MG63 (cell line): ENCODE measurements at places on chromosomes 5 and 9.

- DNase-seq = no peak
Measured at GRCh38 chr5:84752780-84753179, 368.1 kb upstream of the EDIL3 start.

- DNase-seq = no peak
Measured at GRCh38 chr5:179614745-179615144, 8.7 kb downstream of the HNRNPH1 start.

- DNase-seq = no peak
Measured at GRCh38 chr5:74375271-74375670, 265.3 kb downstream of the ENC1 start.

DNA sequence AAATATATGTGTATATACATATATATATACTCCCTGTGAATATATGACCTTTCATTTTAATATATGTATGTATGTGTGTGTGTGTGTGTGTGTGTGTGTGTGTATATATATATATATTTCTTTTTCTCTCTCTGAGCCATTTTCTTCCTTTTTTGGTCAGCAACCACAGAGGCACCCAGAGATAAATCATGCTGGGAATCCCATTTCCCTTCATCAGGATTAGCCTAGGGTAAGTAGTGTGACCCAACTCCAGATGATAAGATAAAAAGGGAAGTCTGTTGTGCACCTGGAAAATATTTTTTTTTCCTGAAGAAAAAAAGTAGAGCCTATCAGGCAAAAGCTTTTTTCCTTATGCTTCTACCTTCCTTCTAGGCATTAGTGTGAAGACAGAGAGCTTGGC is 25.4 kb upstream of the SUB1 start:
- DNase-seq = no peak

DNA sequence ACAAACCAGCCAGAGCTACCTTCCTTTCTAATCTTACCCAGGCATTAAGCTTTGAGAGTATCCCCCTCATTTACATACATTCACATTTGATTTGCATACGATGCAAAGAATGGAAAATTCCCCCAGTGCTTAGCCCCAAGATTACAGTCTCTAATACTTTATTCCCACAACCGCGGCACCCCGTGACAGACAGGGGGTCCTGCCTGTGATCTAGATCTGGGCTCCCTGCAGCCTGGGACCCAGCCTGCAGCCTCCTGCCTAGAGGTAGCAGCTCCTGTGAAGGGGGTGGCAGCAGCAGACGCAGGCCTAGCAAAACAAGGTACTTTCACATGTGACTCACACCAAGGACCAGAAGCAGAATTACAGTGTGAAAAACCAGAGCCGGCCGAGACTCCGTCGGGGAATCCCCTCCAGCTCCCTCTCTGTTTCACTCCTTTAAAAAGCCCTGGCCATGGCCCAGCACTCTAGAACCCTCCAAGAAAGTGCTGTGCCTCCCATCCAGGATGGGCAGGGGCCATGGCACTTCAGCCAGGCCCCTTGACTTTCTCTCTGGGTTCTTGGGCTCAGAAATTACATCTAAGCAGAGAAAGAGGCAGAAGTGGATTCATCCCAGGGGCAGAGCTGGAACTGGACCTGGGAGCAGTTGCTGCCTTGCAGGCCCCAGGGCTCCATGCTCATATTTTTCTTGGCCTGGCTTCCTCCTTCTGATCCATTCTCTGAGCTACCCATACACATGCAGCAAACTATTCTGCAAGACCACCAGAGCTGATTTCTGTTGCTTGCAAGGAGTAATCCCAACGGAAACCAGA is 14.0 kb upstream of the TCF7 start:
- peak; percentile 64 for DNase-seq

DNA sequence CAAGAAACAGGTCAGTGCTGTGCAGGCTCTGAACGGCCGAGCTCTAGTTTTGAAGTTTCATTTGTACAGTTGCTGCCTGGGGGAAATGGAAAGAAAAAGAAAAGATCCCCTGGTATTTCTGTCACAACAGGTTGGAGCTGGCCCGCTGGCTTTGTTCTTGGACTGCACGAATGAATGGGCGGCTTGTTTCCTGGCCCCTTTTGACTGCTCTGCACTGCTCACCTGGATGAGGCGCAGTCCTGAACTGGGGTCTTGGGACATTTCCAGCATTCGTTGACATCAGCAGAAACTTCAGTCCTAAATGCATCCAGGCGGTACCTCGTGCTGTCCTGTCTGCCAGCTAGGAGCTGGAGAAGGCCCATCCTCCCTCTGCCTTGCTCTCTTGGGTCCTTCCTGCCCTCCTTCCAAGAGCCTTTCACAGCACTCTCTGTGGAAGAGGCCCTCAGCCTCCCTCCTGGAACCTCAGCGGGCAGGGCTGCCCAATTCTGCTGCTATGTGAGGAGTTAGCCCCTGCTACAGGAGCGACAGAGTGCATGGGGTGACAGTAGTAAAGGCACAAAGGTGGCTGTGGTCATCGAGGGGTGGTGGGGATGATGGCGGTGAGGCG is 189.2 kb downstream of the FSTL4 start:
- DNase-seq = no peak

- no peak for DNase-seq
Measured at GRCh38 chr5:179768326-179769085, 25.3 kb upstream of the LTC4S start.

DNA sequence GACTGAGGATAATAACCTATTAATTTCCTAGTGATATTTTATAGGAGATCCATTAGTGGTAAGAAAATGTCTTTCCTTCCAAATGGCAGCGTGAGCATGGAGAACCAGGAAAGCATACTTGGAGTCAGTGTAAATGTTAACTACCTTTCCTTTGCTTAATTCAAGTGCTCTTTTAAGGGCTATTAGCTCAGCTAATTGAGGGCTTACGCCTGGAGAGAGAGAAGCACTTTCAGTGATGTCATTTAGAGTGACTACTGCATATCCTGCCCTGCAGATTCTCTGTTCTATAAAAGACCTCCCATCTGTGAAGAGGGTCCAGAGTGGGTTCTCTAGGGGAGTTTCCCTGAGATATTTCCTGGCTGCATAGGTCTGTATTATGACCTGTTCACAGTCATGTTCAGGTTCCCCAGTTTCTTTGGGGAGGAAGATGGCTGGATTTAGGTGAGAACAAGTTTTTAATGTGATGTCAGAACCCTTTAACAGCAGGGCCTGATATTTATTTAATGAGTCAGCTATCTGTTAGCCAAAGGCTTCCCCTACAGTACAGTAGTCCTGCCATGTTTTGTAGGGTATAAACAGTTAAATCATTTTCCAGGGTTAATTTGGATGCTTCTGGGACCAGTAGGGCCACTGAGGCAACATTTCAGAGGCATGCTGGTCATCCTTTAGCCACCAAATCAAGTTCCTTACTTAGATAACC is 89.6 kb downstream of the TRIM36 start:
- DNase-seq = no peak

- DNase-seq = no peak
Measured at GRCh38 chr5:31641575-31641974, 2.6 kb downstream of the PDZD2 start.

DNA sequence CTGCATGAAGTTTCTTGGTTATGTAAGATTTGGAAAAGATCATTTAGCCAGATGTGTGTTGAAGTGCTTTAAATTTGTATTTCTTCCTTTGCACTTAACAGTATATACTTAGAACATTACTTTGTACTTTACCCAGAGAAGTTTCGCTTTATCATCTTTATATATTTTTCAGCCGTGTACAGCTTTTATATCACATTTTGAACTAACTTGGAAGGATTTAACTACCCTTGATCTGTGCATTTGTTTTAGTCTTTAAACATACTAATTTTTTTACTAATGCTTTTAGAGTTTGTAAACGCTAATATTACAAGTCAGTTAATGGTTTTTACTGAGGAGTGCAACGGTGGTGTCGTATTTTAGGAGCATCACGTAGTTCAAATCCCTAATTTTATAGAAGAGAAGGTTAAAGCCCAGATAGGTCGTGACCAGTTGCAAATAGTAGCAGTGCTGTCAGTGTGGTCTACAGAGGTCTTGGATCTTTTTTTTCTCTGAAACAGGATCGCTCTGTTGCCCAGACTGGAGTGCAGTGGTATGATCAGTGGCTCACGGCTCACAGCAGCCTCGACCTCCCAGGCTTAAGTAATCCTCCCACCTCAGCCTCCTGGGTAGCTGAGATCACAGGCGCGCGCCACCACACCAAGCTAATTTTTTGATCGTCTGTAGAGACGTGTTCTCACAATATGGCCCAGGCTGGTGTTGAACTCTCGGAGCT is 2.0 kb downstream of the MATR3 start:
- no peak for DNase-seq

DNA sequence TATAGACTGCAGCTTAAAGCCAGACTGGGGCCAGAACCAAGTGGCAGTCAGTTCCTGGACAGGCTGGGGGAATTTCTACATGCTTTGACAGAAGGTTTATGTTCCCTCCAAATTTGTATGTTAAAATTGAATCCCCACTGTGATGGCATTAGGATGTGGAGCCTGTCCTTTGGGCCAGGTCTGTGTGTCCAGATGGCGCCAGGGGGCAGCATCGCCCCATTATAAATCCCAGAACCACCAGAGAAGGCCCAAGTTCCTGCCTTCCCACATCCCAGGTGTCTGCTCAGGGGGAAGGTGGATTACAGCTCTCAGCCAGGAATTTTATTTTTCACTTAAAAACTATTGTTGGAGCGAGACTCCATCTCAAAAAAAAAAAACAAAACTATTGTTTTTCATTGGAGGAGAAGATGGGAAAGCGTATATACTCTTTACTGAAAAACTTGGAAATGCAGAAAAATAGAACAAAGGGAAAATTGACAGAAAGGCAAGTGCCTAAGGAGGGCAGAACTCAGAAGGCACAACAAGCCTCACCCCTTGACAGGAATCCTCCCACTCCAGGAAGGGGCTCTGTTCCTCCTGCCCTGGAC is 5.0 kb downstream of the IL3 start:
- DNase-seq = peak; percentile 66

DNA sequence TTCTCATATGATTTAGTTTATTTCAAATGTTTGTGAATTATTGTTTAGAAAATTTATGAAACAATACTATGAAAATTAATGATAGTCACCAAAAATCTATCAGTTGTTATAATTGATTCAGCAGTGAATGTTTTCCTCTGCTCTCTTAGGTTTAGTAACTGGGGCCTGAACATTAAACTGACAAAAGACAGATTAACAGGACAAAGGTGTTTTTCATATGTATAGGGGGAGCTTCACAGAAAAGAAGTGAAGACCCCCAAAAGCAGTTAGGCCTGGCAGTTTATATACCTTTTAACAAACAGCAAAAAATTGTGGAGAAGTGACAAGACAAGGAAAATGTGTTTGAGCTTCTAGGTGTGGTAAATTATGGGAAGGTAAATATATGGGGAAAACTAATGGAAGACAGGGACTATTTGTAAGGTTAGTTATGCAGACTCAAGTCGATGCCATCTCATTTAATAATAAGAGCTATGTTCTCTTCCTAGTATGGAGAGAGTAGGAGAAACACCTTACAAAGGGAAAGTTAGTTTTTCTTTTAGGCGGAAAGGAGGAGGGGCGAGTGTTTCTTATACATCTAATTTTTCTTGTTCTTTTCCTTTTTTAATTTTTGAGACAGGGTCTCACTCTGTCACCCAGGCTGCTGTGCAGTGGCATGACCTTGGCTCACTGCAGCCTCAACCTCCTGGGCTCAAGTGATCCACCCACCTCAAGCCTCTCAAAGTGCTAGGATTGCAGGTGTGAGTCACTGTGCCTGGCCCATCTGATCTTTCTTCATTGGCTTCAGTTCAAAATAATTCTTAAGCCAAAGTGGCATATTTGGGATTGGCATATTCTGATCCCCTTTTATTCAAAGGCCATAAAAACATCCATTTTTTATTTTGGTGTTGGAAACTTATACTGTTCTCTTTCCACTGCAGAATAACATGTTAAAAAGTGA is 77.8 kb downstream of the C9orf153 start:
- peak; percentile 6 for DNase-seq

GRCh38 chr5:22033066-22033465 is 820.1 kb downstream of the CDH12 start:
- no peak for DNase-seq

DNA sequence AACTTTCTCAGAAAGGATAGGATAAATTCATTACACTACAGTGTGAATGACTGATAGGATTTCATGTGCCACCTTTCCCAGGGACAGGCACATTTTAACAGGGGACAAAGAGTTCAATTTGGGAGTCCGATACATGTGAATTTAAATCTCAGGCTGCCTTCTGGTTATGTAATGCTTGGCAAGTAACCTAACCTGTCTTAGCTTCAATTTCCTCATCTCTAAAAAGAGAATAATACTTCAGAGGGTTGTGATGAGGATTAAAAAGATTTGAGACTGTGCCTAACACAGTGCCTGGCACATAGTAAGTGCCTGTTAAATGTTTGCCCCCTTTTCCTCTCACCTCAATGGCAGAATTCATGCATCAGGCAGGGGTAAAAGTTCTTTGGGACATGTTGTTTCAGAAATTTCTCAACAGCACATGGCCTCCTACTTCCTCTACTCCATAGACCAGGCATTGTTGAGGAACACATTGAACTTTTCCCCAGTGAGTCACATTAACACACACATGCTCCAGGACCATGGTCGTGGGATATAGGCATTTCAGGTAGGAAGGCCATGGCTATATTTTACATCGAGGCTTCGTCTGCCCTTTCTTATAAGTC is 94.6 kb upstream of the EGFLAM start:
- no peak for DNase-seq

- no peak for DNase-seq
Measured at GRCh38 chr5:54607006-54607405, 89.4 kb downstream of the SNX18 start.

GRCh38 chr5:149760854-149761187 is 30.7 kb downstream of the PPARGC1B start:
- DNase-seq = no peak

- DNase-seq = no peak
Measured at GRCh38 chr9:3458806-3459475, 66.9 kb downstream of the RFX3 start.

DNA sequence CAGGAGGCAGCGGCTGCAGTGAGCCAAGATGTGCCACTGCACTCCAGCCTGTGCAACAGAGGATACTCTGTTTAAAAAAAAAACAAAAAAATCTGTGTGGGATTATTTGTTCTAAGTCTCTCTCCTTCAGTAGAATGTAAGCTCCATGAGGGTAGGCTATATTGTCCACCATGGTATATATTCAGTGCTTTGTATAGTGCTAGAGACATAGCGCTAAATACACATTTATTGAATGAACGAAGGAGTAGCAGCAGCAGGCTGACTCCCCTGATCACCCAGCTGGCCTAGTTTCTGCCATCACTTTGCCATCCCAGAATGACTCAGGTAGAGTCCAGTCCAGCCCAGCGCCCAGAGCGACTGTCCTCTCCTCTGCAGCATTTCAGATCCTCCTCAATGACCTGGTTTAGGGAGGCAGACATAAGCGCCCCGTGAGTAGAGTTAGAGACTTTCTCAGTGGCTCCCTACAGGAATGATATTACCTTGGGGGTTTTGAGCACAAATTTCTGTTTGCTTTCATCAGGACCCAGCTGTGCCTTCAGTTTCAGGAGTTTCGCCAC is 716 bp downstream of the HARS1 start:
- DNase-seq = no peak

- DNase-seq = no peak
Measured at GRCh38 chr5:111556501-111556900, 44.2 kb upstream of the STARD4 start.

GRCh38 chr5:139765409-139766217 is 30.0 kb upstream of the PSD2 start:
- DNase-seq = peak; percentile 78

GRCh38 chr5:68458416-68459021 is 243.0 kb downstream of the PIK3R1 start:
- no peak for DNase-seq

- DNase-seq = peak; percentile 89
Measured at GRCh38 chr5:42944989-42945388, 95.1 kb downstream of the ANXA2R start.

GRCh38 chr5:109601736-109602135 is 88.0 kb upstream of the MAN2A1 start:
- no peak for DNase-seq

- DNase-seq = no peak
Measured at GRCh38 chr9:111994831-111995458, 98.3 kb downstream of the UGCG start.
